ENCODE measurements at places on chromosomes 16 and 17. TPM values are rescaled to one million over a fixed set of nuclear protein-coding genes. Genes with fewer than 3 reads are reported as not detected.

DNA sequence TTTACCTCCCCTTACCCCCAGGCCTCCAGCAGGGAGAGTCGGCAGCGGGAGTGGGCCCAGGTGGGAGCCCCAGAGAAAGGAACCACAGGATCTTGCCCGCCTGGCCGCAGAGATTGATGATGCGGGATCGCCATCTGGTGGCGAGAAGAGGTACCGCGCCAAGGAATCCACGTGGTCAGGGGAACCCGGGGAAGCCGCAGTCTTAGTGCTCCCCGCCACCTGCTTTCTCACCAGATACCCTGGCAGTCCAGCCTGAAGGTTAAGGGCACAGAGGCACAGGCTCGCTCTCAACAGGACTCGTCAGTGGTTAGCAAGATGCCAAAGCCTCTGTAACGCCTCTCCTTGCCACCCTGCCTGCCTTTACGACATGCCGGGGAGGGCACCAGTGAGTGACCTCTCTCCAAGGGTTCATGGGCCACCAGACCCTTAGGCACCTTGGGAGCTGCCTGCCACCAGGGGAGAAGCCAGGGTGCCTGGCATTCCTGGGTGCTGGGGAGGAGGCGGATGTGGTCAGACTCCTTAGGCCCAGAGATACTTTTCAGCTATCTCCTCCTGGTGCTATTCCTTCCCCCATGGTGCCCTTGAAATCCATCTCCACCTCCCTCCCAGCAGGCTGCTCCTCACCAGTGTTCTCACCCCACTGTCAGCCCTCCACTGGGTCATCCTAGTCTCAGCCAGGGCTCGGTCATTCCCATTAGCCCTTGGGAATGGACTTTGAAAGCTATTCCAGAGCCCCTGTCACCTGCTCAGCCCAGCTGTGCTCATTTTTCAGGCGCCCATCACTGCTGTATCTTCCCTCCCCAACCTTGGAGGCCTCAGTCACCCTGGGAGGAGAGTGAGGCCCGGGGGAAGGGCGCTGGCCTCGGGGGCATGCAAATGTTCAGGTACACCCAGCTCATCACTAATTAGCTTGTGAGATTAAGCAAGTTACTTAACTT is 5.5 kb upstream of the RHBDF2 start:
- DNase-seq, result peak; percentile 81
- H3K27ac ChIP-seq, result no peak overlapping the region
- H3K36me3 ChIP-seq, result no peaks in the 10 kb centered on the region
- H3K27me3 ChIP-seq, result no peaks in the 10 kb centered on the region
- no peak overlapping the region for H3K4me3 ChIP-seq
- H3K4me1 ChIP-seq, result peaks cover 8% of the 10 kb centered on the region

- H3K27me3 ChIP-seq, result no peaks in the 10 kb centered on the region
- no peak overlapping the region for H3K27ac ChIP-seq
- 0 out of 2 replicates have a peak, but pooled peaks cover 4% of the 10 kb centered on the region for H3K36me3 ChIP-seq
- no peak for DNase-seq
- no peak overlapping the region for H3K4me3 ChIP-seq
- H3K4me1 ChIP-seq, result no peaks in the 10 kb centered on the region
These were observed 39.7 kb upstream of the GHDC start for GRCh38 chr17:42233994-42234393.

GRCh38 chr16:8581831-8582580 is 8.3 kb downstream of the TMEM114 start:
- DNase-seq, result peak; percentile 52
- peaks cover 18% of the 10 kb centered on the region for H3K4me1 ChIP-seq
- H3K36me3 ChIP-seq, result no peaks in the 10 kb centered on the region
- no peak overlapping the region for H3K4me3 ChIP-seq

DNA sequence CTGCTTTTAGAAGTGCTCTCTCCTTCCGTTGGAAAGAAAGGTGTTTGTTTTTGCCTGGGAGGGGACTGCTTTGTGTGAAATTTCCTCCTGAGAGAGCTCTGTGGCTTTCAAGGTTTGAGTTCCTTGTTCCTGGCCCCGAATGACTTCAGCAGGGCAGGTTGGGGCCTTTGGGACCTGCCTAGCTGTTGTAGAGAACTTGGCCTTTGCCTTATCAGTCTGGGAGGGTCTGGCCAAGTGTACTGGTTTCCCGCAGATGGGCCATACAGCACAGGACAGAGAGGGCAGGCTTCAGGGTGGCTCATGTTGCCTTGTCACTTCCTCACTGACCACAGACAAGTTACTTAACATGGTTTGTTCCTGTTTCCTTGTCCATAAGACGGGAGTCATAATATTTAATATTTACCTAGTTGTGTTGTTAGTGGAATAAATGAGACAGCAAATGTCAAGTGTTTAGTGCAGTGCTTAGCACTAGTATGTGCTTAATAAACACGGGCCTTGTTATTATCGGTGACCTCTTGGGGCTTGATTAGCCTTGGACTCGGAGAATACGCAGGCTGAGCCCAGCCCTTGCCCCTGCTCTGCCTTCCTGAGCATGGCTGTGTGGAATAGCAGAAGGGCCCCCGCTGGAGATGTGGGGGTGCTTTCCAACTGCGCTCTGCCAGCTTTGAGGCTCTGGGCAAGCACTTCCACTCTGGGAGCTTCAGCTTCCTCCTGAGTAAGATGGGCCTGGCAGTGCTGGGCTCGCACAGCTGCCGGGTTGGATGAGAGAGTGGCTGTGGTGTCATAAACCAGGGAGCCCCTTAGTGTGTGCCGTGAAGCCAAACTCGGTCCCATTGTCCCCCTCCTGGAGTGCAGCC is 6.6 kb downstream of the PRSS8 start:
- DNase-seq, result no peak
- H3K4me3 ChIP-seq, result no peak overlapping the region
- peaks cover 34% of the 10 kb centered on the region for H3K36me3 ChIP-seq
- H3K4me1 ChIP-seq, result no peaks in the 10 kb centered on the region
- no peak overlapping the region for H3K27ac ChIP-seq

GRCh38 chr16:14111713-14112538 is 40.8 kb downstream of the MRTFB start:
- no peak overlapping the region for H3K4me3 ChIP-seq
- no peak for DNase-seq
- 0 out of 2 replicates have a peak, but pooled peaks cover 7% of the 10 kb centered on the region for H3K36me3 ChIP-seq
- H3K4me1 ChIP-seq, result peaks cover 3% of the 10 kb centered on the region
- H3K27me3 ChIP-seq, result no peaks in the 10 kb centered on the region

GRCh38 chr17:67082107-67082506 is 37.8 kb downstream of the CACNG1 start:
- DNase-seq, result no peak
- no peak overlapping the region for H3K27ac ChIP-seq
- peaks cover 13% of the 10 kb centered on the region for H3K4me1 ChIP-seq
- H3K36me3 ChIP-seq, result peaks cover 34% of the 10 kb centered on the region
- H3K27me3 ChIP-seq, result no peaks in the 10 kb centered on the region

- peaks cover 9% of the 10 kb centered on the region for H3K36me3 ChIP-seq
- no peak overlapping the region for H3K4me3 ChIP-seq
- H3K27me3 ChIP-seq, result no peaks in the 10 kb centered on the region
- 0 out of 2 replicates have a peak overlapping the region, but pooled peaks have one; percentile 8 for H3K27ac ChIP-seq
- peaks cover 19% of the 10 kb centered on the region for H3K4me1 ChIP-seq
- DNase-seq, result peak; percentile 68
These were observed 25.1 kb downstream of the MINK1 start for GRCh38 chr17:4858068-4858881.

DNA sequence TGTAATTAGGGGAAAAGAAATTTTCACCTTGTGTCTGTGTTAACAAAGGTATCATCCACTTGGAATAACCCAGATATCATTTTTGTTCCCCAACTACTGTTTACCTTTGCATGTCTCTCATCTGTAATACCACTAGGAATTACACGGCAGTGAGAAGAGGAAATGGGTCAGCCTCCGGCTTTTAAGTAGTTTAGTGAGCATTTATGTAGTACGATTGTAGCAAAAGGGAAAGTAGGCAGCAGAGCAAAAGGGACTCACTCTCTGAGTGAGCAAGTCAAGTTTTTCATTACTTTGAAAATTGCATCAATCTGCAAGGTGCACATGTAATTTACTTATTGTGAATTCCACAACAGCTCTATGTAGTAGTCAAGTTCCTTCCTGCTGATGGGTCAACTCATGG is 11.2 kb downstream of the PHF12 start:
- DNase-seq, result no peak
- no peaks in the 10 kb centered on the region for H3K27me3 ChIP-seq
- H3K4me1 ChIP-seq, result peaks cover 9% of the 10 kb centered on the region
- H3K36me3 ChIP-seq, result peaks cover 65% of the 10 kb centered on the region

GRCh38 chr16:3283543-3284447 is 504 bp downstream of the ZNF263 start:
- peak overlapping the region; percentile 69 for H3K4me3 ChIP-seq
- H3K4me1 ChIP-seq, result peaks cover 12% of the 10 kb centered on the region
- no peaks in the 10 kb centered on the region for H3K27me3 ChIP-seq

DNA sequence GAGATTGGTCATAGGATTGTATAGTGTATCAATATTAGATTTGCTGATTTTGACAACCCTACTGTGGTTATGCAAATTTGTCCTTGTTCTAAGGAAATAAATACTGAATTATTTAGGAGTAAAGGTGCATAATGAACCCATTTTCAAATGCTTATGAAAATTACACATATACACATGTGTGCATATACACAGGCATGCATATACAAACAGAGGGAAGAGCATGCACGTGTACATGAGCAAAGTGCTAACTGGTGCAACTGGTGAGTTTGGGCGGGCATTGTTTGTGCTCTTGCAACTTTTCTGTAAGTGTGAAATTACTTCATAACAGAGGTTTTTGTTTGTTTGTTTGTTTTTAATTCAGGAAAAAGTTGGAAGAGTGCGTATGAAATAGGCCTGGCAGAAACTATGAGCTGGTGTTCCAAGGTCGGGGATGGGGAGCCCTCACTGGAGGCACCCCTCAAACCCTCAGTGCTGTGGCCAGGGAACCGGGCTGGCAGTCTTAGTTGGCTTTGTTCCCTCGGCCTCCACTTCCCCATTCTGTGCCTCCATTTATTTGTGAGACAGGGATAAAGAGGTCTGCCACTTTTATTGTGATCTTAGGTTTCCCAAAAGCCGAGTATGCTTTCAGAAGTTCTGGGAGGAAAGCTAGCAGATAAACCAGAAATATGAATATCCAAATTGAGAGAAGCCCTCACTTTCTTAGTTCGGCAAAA is 5.8 kb downstream of the DEXI start:
- no peaks in the 10 kb centered on the region for H3K27me3 ChIP-seq
- no peak overlapping the region for H3K4me3 ChIP-seq
- DNase-seq, result no peak
- no peak overlapping the region for H3K27ac ChIP-seq
- H3K36me3 ChIP-seq, result peaks cover 29% of the 10 kb centered on the region

DNA sequence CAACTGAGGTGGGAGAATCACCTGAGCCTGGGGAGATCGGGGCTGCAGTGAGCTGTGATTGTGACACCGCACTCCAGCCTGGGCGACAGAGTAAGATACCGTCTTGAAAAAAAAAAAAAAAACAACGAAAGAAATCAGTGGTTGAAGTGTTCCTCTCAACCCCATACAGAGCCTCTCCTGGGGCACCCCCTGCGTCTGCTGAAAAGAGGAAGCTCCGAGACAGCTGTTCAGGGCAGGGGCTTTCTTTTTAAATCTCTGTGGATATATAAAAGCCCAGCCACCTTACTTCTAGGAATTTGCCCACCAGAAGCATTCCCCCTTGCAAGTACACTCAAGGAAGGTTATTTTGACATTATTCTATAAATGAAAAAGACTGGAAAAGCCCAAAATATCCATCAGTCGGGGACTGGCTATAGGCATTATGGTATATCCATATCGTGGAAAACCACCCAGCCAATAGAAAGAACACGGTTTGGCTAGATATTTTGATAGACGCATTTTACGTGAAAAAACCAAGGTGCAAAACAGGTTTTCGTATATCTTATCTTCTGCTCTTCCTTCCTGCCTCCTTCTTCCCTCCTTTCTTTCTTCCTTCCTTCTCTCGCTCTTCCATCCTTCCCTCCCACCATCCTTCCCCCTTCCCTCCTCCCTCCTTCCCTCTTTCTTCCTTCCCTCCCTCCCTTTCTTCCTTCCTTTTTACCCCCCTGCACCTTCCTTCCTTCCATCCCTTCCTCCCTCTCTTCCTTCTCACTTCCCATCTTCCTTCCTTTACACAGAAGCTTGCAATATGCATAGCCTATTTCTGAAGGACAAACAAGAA is 9.2 kb upstream of the CCL22 start:
- no peak overlapping the region for H3K27ac ChIP-seq
- no peak overlapping the region for H3K4me3 ChIP-seq
- peaks cover 25% of the 10 kb centered on the region for H3K27me3 ChIP-seq

DNA sequence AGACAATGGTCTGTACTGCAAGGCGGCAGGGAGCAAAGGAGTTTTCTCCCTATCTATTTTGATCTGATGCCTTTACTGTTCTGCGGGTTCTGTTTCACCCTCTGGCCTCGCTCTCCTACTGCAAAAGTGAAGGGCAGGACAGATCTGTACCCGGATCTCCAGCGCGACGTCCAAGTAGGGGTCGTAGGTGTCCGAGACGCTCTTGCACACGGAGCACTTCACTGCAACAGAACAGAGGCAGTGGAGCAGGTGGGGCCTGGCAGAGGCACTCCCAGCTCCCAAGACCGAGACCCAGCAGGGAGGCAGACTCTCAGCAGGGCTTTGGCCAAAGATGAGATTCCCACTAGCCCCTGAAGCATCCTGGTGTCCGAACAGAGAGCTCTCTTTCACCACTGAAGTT is 19.8 kb downstream of the USP36 start:
- DNase-seq, result no peak
- no peak overlapping the region for H3K4me3 ChIP-seq
- peaks cover 91% of the 10 kb centered on the region for H3K36me3 ChIP-seq
- no peaks in the 10 kb centered on the region for H3K27me3 ChIP-seq
- H3K27ac ChIP-seq, result no peak overlapping the region

DNA sequence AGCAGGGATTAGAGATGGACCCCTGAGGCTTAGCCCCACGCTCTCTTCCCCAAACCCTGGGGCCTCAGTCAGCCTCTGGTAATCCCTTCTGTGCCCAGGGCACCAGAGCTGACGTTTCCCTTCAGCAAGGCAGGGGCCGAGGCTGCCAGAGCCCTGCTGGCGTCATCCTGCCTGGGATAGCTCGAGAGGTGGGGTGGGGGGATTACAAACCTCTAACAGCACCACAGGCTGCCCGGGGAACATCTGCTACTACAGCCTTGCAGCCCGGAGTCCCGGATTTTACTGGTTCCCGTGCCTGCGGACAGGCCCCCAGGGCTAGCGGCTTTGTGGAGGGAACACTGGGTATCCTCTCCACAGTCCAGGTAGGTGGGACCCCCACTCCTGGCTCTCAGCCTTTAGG is at the start of gene AANAT:
TSS of gene AANAT (plus strand) at position 238 of the 400 bp plus-strand sequence. CDS start 1,144 bp downstream, outside the sequence.
- no peaks in the 10 kb centered on the region for H3K4me1 ChIP-seq
- H3K27ac ChIP-seq, result no peak within 1 kb of the TSS
- H3K4me3 ChIP-seq, result no peak within 1 kb of the TSS
- H3K36me3 ChIP-seq, result no peaks in the 10 kb centered on the region
- H3K27me3 ChIP-seq, result no peaks in the 10 kb centered on the region
- no peak for DNase-seq

Gene TMEM204
- total RNA-seq, result 0.91 TPM

Gene GNG13
- not detected for total RNA-seq

Gene GRAPL
- total RNA-seq, result not detected

Gene CDH3
- total RNA-seq, result 4.9 TPM

Measured in SJSA1 (cell line).